ENCODE measurements at places on chromosomes 4 and X.
A peak's percentile ranks its signal among the peaks of the same experiment; 100 is the strongest.

- no peak for DNase-seq
Observed at GRCh38 chr4:80321341-80321740, 14.2 kb upstream of the CFAP299 start.

- no peak for DNase-seq
Observed at GRCh38 chr4:38124961-38125360, 164.8 kb downstream of the PTTG2 start.

GRCh38 chr4:141301216-141301615 is 80.5 kb downstream of the ZNF330 start:
- no peak for DNase-seq

GRCh38 chr4:111269439-111269838 is 646.6 kb upstream of the PITX2 start:
- DNase-seq: no peak

GRCh38 chrX:14489437-14489836 is 39.9 kb upstream of the GLRA2 start:
- DNase-seq: no peak

DNA sequence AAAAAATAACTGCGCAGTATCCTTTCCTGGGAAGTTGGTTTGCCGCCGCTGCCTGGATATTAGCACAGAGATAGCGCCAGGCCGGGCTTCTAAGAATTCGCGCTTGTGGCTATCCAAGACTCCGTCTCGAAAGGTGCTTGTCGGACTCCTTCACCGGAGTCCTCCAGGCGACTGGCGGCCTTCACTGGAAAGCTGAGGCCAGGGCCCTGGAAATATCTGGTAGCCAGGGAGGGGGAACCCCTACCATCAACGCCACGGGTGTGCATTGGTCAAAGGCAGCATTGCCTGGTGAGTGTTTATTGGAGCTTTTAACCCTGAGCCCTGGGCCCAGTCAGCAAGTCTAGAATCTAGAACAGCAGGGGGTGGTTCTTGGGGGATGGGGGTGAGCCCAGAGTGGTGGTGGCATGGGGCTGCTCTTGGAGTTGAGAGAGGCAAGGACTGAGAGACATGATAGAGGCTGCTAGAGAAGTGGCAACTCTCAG is 577 bp upstream of the PIM2 start:
- no peak for DNase-seq

DNA sequence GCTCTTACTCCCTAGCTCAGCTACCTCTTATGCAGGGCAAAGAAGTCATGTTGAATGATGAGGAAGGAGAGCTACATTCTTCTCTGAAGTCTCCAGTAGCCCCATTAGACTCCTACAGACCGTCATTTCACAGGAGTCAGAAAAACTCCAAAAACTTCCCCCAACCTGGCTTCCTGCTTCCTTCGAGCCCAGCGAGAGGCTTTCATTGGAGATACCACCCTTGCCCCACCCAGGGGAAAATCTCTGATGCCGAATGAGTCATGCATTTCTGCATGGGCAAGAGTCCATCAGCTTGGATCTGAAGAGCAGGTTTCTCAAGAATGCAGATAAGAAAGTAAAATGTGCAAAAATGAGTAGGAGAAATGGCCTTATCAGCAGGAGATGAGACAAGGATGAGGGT is 53.0 kb downstream of the ARSF start:
- no peak for DNase-seq

DNA sequence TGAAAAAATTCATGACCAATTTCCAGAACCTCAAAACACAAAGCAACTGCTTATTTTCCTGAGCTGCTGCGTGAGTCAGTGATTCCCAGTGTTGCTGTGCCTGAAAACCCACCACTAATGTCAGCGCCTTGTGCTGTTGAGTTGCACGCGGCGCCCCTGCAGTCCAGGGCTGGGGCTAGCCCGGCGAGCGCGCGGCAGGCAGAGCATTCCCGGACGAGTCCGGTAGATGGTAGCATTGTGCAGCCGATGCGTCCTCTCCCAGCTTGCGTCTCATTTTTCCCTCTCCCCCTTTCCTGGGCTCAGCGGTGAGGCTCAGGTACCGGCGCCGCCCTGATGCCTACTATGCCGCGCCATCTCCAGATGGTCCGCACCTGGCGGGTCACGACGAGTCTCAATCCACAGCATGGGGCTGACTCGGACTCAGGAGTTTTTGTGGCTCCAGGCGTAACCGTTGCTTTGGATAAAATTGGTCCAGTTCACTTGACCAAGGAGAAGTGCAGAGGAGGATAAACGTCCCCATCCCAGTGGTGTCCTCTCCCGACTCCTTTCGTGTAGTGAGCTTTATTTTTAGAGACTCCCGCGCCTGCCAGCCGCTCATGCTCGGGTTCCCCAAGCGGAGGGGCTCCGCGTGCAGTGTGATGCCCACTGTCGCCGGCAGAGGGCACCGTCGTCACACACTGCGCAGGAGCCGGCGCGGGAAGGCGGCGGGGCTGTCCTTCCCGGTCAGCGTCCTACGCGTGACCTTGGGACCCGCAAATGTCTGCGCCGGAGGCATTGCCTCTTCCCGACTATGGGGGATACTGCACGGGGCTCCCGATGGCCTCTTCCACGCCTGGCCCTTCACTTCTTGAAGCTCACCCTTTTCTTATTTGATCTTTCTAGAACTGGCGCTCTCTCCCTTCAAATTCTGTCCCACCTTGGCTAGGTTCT is 53.6 kb upstream of the IGFBP7 start:
- DNase-seq: peak; percentile 95

DNA sequence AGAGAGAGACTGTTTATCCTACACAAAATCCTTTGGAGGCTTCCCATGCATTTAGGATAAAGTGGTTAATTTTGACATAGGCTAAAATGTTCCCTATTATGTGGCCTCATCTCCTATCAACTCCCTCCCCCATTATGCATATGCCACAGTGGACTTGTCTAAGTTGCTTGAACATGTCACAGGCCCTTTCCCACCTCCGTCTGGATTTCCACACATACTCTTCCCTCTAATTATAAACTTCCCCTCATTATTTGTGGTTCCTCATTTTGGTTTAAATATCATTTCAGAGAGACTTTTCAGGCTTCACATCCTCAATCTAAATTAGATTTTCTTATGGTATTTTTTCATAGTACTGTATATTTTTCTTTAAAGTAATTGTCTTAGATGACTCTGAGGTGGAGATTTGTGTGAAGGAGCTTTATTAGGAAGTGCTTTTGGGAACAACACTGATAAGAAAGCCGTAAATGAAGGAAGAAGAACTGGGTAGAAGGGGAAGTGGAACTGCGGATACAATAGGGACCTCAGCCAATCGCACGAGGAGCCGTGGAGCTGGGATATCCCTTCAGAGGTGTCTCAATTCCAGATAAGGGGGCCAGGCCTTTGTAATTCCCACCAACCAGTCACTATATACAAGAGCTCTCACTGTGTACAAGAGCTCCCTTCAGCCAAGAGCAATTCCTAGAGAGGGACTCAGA is 7.9 kb downstream of the C4orf17 start:
- no peak for DNase-seq

GRCh38 chr4:173091362-173091761 is 77.2 kb upstream of the GALNT7 start:
- no peak for DNase-seq

DNA sequence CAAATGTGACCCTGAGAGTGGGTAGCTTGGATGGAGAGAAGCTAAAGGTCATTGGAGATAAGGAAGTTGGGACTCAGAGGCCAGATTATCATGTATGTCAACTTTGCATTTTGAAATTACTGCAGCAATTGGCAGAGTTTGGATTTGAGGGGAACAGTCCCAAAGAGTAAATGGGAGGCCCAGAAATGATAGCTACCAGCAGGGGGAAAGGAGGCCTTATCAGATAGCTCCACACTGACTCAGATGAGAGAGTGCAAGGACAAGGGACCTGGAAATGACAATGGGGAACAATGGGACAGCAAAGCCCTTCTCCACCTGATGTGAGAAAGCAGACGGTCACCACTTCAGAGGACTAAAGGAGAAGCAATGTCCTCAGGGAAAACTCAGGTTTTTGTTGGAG is 201.5 kb upstream of the JADE1 start:
- no peak for DNase-seq

GRCh38 chr4:48046059-48046458 is 29.5 kb downstream of the NIPAL1 start:
- no peak for DNase-seq

DNA sequence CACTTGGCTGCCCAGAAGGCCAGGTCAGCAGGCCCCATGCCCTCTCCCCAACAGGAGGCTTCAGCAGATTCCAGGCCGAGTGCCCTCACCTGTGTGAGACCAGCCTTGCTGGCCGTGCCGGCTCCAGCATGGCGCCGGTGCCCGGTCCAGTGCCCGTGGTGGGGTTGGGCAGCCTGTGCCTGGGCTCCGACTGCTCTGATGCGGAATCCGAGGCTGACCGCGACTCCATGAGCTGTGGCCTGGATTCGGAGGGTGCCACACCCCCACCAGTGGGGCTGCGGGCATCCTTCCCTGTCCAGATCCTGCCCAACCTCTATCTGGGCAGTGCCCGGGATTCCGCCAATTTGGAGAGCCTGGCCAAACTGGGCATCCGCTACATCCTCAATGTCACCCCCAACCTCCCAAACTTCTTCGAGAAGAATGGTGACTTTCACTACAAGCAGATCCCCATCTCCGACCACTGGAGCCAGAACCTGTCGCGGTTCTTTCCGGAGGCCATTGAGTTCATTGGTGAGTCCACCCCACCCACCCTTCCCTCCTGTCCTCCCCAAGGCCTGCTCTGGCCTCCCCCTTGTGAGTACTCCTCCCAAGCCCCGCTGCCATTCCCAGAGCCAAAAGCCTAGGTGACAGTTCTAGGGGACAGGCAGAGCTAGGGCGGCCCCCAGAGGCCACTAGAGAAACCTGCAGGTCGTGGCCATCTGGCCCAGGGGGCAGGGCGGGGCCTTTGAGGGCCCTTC is 2.3 kb downstream of the DUSP9 start:
- no peak for DNase-seq

DNA sequence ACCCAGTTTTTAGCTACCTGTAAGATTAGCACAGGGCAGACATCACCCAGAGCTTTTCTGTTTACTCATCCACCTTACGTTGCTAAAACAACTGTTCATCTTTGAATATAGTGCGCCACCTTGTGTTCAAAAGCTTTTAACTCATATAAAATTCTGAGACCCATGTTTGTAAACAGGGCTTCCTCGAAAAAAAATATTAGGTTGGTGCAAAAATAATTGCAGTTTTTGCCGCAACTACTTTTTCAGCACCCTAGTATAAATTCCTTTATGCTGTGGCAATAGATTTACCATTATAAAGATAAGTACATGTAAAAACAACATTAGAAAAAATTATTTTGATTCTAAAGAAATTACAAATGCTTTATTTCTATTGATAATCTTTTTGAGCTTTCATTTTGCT is 147.9 kb downstream of the LRBA start:
- no peak for DNase-seq

DNA sequence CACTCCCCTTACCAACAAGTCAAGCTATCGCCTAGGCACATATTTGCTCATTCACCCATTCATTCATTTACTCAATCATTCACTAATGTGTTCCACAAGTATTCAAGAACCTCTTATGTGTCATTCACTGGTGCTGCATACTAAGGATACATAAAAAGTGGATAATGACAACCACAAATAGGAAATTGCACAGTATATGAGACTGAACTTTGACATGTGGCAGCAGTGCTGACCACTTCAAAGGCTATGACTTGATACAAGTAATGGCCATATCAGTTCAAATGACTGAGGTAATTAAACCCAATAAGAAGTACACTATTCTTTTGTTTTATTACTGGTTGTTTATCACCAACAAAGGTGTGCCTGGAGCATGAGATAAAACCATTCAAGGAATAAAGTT is 282.5 kb downstream of the KLHL13 start:
- DNase-seq: no peak

- DNase-seq: peak; percentile 76
Observed at GRCh38 chr4:7429069-7429416, 5.7 kb downstream of the PSAPL1 start.

DNA sequence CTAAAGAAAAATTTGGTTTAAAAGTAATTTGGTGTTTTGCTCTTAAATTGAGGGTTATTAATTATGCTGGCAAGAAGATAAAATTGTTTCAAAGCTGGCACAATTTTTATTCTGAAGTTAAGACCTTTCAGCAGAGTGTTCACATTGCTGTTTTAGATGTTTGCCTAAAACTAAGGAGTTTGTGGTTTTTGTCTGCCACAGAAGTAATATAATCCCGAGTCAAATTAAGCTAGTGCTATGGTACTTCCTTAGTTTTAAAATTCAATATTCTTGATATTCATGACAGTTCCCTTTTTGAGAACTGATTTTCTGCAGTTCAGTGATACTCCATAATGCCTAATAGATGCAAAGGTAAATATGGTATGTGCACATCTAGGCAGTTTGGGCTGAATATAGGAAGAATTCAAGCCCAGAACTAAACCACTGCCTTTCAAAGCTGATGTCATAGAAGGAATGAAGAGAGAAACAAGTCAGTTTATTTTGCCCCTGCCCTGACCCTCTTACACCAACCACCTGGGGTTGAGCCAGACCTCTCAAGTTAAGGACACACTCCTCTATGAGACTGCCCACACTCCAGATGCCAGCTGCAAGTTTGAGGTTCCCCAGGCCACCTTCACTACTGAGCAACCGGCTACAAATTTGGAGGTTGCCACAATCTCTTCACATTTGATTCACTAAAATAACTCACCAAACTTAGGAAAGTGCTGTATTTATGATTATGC is 32.1 kb upstream of the VEGFC start:
- no peak for DNase-seq

DNA sequence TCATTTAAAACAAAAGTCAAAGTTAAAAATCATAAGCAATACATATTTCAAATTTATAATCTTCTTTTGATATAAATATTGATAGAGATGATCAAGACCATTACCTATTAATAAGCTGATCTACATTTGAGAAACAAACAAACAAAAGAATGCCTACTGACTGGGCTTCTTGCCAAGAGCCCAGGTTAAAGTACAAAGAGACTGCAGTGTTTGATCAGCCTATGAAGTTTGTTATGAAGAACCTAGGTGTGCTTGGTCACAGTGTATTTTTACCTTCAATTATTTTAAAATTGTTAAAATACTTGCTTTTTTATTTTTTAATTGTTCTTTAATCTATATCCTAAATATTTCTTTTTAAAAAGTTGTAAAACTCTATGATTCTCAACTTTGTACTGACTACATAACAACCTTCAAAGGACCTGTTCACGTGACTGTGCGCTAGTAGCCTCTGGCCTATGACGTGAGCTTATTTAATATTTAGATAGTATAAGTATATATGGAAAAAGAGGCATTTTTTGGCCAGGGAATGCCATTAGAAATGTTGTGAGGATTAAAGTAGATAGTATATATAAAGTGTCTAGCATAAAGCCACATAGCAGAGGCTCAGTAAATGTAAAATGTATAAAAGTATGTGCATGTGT is 11.4 kb upstream of the SLC39A8 start:
- no peak for DNase-seq

GRCh38 chr4:37891260-37892159 is 626 bp downstream of the TBC1D1 start:
- no peak for DNase-seq

- no peak for DNase-seq
Observed at GRCh38 chr4:164081371-164081770, 586.9 kb downstream of the TMA16 start.

GRCh38 chr4:1178300-1179088 is 6.1 kb upstream of the SPON2 start:
- DNase-seq: no peak
